ENCODE measurements at places on chromosomes 1 and 21.

DNA sequence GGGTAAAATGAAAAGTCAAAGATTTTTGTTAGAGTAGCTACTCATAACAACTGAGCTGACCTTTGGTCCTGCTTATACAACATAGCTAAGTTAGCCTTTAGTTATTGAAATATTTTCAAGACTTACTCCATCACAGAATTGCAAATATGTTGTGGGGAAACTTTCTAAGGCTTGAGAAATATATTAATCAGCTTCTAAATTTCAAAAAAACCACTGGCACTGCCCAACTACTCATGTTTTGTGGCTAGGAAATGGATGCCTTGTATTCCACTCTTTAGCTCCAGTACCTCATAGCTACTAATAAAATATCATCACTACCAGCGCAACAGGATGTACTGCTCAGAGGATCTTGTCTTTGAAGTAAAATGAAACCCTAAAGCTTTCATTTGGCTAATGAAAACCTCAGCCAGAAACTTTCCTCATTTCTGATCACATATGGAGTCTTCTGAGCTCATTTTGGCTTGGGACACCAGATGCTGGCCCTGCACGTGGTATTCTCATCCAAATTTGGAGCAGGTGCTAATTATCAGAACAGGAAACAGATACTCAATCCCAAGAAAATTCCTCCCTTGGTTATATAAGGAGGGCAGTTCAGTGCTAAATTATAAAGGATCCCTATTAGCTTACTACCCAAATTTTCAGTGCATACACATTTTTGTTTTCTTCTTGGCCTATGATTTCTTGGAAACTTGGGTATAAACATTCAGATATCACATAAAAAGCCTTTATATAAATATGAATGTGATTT, 690.7 kb downstream of the ADGRL2 start:
- no peak overlapping the region for H3K4me3 ChIP-seq
- H3K4me1 ChIP-seq: peaks cover 4% of the 10 kb centered on the region
- H3K27me3 ChIP-seq: no peaks in the 10 kb centered on the region
- no peaks in the 10 kb centered on the region for H3K36me3 ChIP-seq
- no peak overlapping the region for H3K27ac ChIP-seq
- peak; percentile 40 for DNase-seq

GRCh38 chr1:47779613-47780012, 217.6 kb downstream of the TRABD2B start:
- H3K27me3 ChIP-seq: no peaks in the 10 kb centered on the region
- no peaks in the 10 kb centered on the region for H3K4me1 ChIP-seq
- DNase-seq: no peak

GRCh38 chr1:110163591-110163990, 13.3 kb downstream of the SLC6A17 start:
- no peaks in the 10 kb centered on the region for H3K4me1 ChIP-seq
- no peaks in the 10 kb centered on the region for H3K27me3 ChIP-seq
- H3K36me3 ChIP-seq: no peaks in the 10 kb centered on the region
- H3K4me3 ChIP-seq: no peak overlapping the region
- DNase-seq: no peak

GRCh38 chr1:168088511-168089325, 48.0 kb downstream of the GPR161 start:
- H3K4me3 ChIP-seq: no peak overlapping the region
- no peaks in the 10 kb centered on the region for H3K36me3 ChIP-seq
- DNase-seq: no peak
- H3K27me3 ChIP-seq: no peaks in the 10 kb centered on the region
- H3K27ac ChIP-seq: peak overlapping the region; percentile 21
- H3K4me1 ChIP-seq: peaks cover 8% of the 10 kb centered on the region

- H3K4me3 ChIP-seq: no peak overlapping the region
- H3K27me3 ChIP-seq: no peaks in the 10 kb centered on the region
- peak overlapping the region; percentile 43 for H3K27ac ChIP-seq
- no peak for DNase-seq
- no peaks in the 10 kb centered on the region for H3K4me1 ChIP-seq
Observed at GRCh38 chr1:162756523-162756922, 34.0 kb upstream of the HSD17B7 start.

- H3K36me3 ChIP-seq: no peaks in the 10 kb centered on the region
- no peak overlapping the region for H3K27ac ChIP-seq
- no peak for DNase-seq
- no peaks in the 10 kb centered on the region for H3K27me3 ChIP-seq
Observed at GRCh38 chr1:153793973-153794615, 18.9 kb downstream of the SLC27A3 start.

DNA sequence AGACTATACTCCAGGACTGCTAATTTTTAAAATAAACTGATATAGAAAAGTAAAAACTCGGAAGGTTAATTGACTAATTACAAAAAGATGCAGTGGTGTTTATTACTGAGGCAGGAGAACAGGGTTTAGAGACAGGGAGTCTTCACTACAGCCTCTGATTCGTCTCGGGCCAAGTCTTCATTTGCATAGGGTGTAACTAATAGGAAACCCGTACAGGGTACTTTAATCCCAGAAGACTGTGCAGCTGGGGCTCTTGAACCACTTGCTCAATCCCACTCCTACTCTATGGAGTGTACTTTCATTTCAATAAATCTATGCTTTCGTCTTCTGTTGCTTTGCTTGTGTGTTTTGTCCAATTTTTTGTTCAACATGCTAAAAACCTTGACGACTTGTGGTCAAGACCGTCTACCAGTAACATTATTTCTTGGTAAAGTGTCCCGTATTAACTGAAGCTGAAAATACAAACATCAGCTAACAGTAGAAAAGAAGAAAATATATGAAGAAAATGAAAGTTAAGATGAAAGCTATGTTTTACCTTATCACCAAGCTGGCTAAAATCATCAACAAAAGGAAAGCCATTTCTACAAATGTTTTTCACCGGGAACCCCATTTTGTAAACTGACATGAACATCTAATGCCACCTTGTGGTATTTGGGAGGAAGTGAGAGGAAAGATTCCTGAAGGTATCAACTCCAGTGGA, 8.0 kb downstream of the SDHB start:
- H3K4me3 ChIP-seq: peak overlapping the region; percentile 25
- peaks cover 5% of the 10 kb centered on the region for H3K4me1 ChIP-seq
- H3K36me3 ChIP-seq: no peaks in the 10 kb centered on the region
- peak overlapping the region; percentile 64 for H3K27ac ChIP-seq
- no peak for DNase-seq
